ENCODE measurements at places on chromosomes 7 and 10.

DNA sequence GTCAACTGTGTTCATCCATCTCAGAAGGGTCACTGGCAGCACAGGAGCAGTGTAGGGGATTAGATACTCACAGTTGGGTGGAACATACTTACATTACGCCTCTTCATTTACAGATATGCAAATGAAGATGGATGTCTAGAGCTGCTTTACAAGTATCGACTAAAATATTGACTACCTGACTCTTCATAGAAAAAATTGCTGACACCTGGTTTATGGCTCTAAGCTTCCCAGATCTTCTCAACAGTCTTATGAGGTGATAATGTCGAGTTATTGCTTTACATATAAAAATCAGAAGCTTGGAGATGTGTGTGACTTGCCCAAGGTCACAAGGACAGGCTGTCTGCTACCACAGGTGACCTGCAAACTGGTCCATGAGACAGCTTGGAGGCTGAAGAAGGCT is 677.2 kb downstream of the TYW1 start:
- no peak for DNase-seq

DNA sequence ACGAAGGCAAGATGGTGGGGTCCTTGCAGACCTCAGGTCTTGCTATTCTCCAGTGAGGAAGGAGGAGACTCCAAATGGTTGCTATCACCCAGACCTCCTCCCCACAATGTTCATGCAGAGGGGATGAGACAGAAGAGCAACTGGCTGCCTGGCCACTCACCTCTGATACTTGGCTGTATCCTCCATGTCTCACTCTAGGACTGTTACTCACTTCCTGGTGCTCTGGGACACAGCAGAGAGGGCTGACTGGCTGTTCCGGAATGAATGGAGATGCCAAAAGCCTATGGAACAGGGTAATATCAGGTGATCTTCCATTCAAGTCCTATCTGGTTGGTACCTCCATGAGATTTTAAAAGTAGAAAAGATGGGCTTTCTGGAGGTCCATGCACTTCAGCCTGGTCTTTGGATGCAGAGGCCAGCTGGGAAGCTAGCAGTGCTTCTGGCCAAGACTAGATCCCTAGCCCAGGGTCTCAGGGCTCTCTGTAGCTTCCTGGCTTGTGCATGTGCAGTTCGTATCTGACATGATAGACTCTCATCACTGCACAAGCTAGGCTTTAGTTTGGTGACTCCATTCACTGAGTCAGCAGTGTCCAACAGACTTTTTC is 27.0 kb upstream of the ABI1 start:
- DNase-seq, result no peak

GRCh38 chr10:110873951-110874350 is 2.2 kb downstream of the PDCD4 start:
- DNase-seq, result no peak

DNA sequence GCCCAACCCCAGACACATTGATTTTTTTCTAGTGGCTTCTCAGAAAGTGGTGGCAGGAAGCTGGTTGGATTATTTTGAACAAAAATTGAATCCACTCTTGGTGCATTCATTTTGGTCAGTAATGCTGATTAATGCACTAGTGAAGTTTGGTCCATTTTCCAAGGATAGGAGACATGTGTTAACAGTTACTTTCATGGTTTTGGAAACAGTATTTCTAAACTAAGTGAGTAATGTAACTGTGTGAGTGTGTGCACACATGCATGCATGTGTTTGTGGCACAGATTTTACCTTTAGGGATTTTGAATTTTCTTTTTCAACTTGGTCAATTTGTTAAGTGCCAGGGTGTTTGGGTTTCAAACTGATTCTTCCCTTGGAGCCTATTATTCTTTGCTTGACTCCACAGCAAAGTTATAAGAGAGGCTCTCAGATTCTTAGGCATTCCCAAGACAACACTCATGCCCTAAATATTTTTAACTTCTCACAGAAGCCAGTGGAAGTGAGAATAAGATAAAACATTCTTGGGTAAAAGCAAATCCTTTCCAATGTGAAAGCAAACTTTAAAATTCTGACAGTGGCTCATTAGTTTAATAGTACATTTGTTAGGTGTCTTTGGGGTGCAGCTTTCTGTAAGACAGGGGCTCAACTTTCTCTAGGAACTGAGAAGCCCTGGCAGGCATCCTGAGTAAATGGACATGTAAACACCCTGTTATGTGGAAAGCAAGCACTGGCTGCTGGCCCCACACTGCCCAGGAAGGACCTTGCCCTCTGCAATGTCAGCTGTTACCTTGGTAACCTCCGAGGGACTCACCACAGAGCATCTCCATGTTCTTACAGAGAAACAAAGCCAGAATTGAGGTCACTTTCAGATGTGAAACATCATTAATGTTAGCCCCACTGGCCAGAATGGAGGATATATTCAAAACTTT is 68.4 kb downstream of the ASAH2B start:
- DNase-seq, result no peak

- DNase-seq, result no peak
These were observed 68.9 kb upstream of the FOXK1 start for GRCh38 chr7:4612939-4613841.

DNA sequence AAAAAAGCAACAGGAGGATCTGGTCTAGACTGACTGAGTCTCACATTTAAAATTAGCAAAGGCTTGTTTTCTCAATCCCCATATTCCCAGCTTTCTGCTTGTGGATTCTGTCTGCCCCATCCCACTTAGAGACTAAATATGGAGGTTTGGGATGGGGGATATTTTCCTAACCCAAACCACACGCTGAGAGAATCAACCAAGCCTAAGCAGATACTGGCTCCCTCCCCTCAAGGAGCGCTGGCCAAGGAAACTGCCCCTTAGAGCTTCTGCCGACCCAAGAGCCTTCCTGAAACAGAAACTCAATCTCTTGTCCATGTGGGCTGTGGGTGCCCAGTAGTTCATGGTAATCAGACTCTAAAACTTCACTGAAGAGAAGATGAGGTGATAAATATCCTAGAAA is 3.9 kb downstream of the FFAR4 start:
- no peak for DNase-seq

GRCh38 chr7:30727061-30727945 is 24.6 kb upstream of the INMT start:
- DNase-seq, result no peak

DNA sequence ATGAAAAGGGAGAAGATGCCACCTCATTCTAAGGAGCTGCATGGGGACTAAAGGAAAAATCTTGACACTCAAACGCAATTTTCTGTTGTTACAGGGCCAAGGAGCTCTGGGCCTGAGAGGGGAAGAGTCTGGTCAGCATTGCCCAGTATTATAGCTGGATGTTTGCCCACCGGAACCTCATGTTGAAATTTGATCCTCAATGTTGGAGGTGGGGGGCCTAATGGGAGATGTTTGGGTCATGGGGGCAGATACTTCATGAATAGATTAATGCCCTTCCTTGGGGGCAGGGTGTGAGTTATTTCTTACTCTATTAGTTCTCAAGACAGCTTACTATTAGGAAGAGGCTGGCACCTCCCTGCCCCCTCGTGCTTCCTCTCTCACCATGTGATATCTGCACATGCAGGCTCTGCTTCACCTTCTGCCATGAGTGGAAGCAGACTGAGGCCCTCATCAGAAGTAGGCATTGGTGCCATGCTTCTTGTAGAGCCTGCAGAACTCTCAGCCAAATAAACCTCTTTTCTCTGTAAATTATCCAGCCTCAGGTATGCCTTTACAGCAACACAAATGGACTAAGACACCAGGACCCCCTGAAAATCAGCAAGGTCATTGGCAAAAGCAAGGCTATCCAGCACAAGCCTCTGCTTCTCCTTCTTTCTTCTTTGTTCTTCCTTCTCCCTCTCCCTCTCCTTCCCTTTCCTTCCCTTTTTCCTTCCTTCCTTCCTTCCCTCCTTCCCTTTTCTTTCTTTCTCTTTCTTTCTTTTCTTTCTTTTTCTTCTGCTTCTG is 15.1 kb downstream of the GCK start:
- no peak for DNase-seq

- peak; percentile 49 for DNase-seq
These were observed 68.0 kb upstream of the SAMD8 start for GRCh38 chr10:75043256-75044131.

- peak; percentile 16 for DNase-seq
These were observed 4.3 kb upstream of the KCNMA1 start for GRCh38 chr10:77641788-77642397.

DNA sequence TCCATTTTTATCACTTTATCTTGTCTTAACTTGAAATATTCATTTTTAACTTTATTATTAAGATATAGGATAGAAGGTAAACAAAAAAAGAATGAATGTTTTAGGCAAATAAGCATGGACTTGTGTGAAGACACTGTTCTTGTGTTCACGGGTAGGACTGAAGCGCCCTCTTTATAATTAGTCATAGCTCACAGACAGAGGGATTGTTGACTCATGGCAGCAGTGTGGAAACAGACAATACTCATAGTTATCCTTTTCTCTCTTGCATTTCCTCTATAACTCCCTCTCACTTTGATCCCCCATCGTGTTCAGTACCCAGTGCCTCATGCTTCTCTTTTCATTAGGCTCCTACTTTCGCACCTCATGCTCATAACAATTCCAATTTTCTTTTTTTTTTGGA is 731.8 kb downstream of the PHTF2 start:
- no peak for DNase-seq

GRCh38 chr10:92822964-92823363 is 25.4 kb upstream of the EXOC6 start:
- DNase-seq, result no peak

DNA sequence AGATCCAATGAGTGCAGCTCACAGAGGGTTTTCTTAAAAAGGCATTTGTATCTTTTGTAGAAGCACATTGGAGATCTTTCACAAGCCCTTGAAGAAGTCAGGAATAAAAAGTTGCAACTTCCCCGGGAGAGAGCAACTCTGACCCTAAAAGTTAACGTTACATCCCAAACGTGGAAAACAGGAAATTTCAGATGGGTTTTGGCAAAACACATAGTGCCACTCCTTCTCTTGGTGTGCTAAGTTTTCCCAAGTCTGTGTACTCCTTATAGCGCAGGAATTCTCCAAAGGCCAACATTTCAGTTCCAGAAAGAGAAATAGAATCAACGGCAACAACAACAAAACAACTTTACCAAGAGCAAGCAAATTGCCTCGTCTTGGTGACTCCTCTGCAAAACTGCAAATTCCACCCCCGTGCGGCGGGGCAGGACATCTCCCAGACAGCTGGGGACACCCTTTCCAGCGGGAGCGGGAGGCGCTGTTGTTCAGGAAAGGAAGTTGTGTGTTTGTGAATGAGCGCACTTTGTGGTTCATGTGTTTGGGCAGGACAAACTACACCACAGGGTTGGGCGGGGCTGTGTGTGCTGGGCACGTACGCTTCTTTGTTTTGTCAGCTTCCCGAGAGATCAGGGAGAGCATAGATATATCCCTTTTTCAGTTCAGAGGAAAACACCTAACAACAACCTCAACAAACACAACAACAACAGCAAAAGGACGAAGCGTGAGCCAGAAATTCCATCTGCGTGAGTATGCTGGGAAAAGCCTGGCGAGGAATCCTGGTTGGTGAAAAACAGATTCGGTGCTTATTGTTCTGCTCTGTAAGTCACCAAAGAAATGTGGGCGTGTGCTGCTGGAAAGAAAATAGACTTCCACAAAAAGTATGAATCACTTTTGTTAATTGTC is 294.7 kb upstream of the PITRM1 start:
- DNase-seq, result no peak

- no peak for DNase-seq
These were observed 10.6 kb downstream of the LRIT2 start for GRCh38 chr10:84214612-84215235.

DNA sequence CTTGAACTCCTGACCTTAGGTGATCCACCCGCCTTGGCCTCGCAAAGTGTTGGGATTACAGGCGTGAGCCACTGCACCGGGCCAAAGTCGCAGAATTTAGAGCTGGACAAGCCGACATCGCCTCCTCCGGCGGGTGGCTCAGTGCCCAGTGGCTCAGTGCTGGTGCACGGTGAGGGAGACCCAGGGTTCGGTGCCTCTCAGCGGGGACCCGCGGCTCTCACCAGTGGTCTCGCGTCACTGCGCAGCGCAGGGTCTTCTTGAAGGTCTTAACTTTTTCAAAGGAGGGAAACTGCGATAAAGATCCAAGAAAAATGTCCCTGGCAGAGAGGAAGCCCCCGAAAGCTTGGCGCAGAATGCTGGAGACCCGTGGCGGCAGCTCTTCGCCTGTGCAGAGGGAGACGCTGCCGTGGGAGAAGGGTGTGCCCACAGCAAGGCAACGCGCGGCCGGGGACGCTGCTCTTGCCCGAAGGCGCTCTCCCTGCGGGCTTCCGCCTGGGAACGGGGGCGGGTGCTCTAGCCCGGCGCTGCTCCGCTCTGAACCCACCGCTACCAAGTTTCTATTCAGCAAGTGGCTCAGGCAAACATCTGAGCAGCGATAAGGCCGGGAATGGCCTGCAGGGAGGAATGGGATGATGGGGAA is 324.3 kb downstream of the DNAJB6 start:
- DNase-seq, result no peak

- no peak for DNase-seq
These were observed 104.6 kb upstream of the SFMBT2 start for GRCh38 chr10:7515439-7515838.

- DNase-seq, result no peak
These were observed 25.7 kb downstream of the UNC5B start for GRCh38 chr10:71237843-71238623.

- no peak for DNase-seq
These were observed 86.0 kb upstream of the NOBOX start for GRCh38 chr7:144489504-144489903.

GRCh38 chr10:6200734-6201515 is 1.8 kb upstream of the PFKFB3 start:
- peak; percentile 18 for DNase-seq

GRCh38 chr7:3194501-3195141 is 106.4 kb upstream of the SDK1 start:
- DNase-seq, result no peak

DNA sequence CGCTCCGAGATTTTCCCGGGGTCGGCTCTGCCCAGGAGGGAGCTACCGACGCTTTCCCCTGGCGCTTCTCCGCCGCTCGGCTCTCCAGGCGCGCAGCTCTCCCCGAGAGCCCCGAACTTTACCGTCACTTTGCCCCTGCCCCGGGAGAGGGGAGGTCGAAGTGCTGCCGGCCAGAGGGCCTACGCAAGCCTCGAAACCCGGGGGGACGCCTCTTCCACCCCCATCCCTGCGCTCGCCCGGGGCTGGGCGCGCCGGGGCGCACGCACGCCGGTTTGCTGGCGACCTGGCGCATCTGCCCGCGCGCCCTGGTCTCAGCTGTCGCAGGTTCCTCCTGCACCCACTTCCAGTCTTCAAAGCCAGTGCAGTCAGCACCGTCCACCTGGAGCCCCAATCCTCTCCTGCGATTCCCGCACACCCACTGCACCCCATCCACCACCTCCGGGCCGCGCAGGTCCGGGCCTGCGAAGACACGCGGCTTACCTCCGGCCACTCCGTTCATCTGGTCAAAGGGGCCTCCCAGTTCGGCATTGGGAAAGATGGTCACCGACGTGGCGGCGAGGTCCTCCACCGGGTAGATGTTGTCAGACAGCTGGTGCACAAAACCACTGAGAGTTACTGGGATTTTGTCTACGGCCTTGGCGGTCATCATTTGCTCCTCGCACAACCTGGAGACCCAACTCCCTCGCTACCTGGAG is 638 bp downstream of the EGR2 start:
- peak; percentile 45 for DNase-seq
